T47D (cell line): ENCODE measurements at places on chromosomes 2 and 18.

GRCh38 chr2:118300832-118301231 lies 212.6 kb downstream of the INSIG2 start:
- no peak for DNase-seq

DNA sequence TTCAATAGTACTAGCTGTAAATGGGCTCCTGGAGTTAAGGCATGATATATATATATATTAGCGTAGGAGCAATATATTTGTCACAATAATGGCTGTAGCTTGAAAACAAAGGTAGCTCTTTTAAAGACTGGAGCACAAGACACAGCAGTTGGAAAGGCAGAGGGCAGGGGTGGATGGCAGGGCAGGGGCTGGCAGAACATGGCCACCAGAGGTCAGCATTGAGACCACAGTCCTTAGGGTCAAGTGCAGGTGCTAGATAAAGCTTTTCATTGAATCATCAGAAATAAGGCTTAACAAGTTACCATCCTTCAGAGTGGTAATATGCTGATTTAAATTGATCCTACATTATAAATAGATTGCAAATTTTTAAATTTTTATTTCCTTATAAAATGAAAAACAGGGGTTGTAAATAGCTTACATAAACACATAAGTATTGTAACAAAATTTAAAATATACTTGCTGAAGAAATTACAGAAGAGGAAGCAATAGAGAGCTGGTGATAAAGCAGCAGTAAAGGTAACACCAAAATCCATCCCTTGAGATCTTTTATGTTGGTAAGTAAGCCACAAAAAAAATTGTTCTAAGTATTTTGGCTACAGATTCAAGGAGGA lies 161.2 kb upstream of the PIEZO2 start:
- DNase-seq = no peak

DNA sequence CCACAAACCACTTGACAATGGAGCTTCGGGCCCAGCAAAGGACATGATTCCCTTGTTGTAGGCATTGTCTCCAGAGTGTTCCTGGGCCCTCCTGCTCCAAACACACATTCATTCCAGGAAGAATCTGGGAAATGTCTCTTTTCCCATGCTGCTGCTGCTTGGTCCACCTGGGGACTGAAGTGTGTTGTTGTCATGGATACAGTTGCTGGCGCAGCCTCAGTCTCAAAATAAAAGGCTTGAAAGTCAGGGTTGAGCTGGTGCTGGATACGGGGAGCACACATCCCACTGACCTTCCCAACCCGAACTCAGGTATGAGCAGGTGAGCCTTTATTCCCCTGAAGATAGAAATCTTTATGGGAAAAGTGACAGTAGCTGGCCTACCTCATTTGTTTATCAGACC lies 30.6 kb upstream of the SPP2 start:
- no peak for DNase-seq

GRCh38 chr18:22427822-22428549 lies 10.3 kb upstream of the CTAGE1 start:
- DNase-seq = no peak

DNA sequence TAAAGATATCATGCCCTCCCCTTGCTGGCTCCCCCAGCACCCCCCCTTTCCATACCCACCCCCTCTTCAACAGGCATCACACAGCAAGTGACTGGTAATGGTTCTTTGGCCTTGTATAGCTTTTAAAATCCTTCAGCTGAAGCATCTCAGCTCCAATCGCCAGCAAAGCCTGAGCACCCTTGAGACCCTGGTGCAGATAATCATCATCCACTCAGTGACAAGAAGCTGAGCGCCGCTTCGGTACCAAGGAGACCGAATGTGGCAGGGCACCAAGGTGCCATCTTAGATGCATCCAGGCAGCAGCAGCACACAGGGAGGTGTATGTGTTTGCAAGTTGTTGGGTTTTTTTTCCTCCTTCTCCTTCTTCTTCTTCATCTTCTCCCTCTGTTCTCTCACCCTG lies 232.7 kb downstream of the BCL11A start:
- DNase-seq = no peak
